ENCODE measurements at places on chromosomes 11 and 22. TPM values are rescaled to one million over a fixed set of nuclear protein-coding genes. Genes with fewer than 3 reads are reported as not detected.

GRCh38 chr11:33724644-33725035 is 11.6 kb downstream of the CD59 start:
- peak; percentile 38 for DNase-seq

DNA sequence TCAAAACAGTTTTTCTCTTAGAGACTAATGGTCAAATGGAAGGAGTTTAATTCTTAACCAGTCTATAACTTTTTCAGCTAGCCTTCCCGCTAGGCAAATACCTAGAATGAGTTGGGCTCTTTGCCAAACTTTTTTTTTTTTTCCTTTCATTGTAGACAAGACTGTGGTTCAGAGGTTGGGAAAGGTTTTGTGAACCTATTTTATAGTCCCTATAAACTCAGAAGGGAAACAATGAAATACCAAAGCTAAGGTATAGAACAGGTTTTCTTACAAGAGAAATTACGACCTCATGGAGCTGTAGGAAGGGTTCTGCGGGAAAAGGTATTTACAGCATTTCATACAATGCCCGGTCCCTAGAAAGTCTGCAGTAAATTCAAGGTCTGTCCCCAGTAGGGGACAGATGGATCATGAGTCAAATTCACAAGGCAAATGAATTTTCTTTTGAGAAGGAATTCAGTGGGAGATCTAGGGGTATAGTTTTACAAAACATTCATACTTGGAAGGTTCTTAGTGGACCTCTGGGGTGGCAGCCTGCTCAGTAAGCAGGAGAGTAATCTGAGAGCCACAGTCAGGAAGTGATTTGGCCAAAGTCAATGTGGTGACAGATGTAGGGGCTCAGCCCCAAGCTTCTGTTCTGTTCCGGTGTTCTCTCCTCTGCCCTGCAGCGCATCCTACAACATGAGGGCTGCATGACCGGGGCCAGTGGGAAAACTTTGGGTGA is 146.8 kb downstream of the DBX1 start:
- peak; percentile 37 for DNase-seq

DNA sequence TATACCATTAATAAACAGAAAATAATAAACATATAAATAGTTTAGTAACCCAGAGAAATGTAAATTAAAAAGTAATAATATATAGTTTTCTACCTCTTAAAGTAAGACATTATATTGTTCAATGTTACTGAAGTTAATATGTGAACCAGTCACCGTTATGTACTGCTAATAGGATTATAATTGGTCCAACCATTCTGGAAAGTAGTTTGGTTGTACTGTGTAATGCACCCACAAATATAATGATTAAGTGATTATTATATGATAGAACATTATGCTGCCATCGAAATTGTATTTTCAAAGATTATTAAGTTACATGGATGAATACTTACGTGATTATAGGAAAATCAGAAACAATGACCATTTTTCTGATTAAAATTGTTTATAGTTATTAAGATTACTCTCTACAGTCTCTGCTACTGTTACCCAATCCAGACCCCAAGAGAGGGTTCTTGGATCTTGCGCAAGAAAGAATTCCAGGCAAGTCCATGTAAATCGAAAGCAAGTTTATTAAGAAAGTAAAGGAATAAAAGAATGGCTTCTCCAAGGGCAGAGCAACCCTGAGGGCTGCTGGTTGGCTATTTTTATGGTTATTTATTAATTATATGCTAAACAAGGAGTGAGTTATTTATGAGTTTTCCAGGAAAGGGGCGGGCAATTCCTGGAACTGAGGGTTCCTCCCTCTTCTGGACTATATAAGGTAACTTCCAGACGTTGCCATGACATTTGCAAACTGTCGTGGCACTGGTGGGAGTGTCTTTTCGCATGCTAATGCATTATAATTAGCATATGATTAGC is 50.1 kb downstream of the ACER3 start:
- no peak for DNase-seq

DNA sequence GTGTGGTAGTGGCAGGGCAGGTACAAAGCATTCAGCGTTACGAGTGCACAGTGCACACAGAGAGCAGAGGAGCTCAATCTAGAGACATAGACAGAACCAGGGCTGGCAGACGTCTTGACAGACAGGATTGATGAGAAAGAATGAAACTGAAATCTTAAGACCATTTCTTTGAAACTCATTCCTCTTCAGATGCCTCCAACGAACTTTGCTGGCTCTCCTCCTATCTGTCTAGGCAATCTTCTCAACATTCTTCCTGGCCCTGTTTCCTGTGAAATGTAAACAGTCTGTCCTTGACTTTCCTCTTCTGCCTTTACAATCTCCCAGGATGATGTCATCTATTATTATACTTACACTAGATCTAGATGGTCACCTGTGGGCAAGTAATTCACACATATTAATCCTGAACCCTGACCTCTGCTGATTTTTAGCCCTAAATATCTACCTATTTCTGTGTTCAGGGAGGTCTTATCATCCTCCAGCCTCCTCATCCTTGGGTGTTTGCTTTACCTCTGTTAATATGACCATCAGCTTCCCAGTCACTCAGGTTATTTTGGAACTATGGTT is 119.5 kb downstream of the ENTHD1 start:
- no peak for DNase-seq

GRCh38 chr11:73218830-73219215 is 742 bp downstream of the P2RY2 start:
- DNase-seq = no peak

DNA sequence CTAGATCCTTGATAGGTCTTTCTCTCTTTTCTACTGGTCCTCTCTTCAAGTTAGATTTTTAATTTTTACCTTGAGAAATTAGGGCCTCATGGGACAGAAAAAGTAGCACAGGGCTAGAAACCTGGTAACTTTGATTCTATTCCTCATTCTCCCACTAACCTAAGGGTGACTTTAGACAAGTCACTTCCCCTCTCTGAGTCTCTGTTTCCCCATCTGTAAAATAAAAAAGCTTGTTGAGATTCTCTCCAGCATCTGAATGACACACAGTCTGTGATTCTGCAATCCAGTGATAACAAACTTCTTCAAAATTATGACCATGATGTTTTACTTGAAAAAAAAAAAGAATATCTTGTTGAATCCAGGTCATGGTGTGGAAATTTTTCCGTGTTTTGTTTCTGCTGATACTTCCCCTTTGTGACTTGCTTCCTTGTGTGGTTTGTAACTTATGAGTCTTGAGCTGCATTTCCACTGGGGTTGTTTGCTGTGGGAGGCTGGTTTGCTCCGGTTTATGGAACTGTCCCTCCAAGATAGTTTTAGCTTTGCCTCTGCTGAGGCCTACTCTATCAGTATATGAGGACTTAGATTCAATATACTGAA is 9.8 kb upstream of the MPEG1 start:
- no peak for DNase-seq

DNA sequence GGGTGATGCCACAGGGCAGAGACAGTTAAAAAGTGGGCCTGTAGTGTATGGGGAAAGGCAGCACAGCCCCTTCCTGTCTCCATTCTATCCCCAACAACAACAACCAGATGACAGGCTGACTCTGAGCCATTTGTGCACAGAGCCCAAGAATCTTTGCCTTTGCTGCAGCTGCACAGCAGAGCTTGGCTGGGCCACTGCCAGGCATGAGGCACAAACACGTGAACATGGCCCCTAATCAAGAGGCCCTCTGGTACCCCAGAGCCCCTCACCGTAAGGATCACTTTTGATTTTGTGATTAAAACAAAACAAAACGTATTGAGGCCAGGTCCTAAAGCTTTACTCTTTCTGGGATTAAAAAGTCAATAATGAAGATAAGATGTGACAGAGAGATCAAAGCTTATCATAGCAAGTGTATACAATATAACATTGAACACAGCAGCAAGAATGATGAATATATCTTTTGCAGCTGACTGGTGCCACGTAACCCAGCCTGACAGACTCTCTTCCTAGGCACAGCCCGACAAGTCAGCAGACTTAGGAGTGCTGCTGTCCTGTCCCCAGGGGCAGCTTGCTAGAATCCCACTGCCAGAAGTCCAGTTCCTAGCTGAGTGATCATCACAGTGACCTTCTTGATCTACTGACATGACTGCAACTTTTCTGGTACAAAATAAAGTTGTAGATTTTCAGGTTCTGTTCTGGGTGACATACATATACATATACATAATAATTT is 117.8 kb downstream of the SERGEF start:
- no peak for DNase-seq

DNA sequence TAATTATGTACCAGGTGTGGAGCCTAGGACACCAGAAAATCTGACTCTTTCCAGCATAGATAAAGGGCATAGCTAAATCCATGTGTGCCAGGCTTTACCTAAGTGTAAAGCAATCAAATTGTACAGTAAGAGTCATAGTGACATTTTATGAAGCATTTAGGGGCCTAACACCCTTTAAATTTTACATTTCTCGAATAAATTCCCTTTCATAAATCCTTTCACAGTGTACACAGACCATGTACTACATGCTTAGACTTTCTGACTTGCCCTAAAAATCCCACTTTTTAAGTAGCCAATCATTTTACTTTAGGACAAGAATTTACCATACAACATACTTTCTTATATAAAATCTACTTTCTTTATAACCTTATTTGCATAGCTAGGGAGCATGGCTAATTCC is 727.6 kb upstream of the LUZP2 start:
- DNase-seq = no peak

DNA sequence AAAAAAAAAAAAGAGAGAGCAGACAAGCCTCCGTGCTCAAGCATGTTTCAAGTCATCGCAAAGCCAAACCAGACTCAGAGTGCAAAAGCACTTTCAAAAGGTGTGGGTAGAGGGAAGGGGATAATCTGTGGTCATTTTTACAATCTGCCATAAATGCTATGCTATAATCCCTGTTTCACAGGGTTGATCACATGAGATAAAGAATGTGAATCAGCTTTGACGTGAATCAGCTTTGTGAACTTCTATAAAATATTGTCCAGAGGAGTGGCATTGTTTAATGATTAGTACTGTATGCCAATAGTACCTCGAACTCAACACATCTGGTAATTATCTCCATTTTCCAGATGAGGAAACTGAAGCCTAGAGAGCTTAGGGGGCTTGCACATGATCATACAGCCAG is 20.0 kb upstream of the POLD3 start:
- no peak for DNase-seq

GRCh38 chr11:27211370-27212127 is 151.5 kb downstream of the CCDC34 start:
- no peak for DNase-seq

GRCh38 chr11:96554236-96554820 is 164.5 kb downstream of the JRKL start:
- DNase-seq = no peak

- DNase-seq = no peak
Measured at GRCh38 chr11:1830004-1830321, 4.8 kb upstream of the SYT8 start.

The SERPINH1 gene
- total RNA-seq = 902 TPM

The JAML gene
- total RNA-seq = not detected

The TRIM6 gene
- 0.40 TPM for total RNA-seq

The WNT7B gene
- not detected for total RNA-seq
